ENCODE measurements at places on chromosomes 4 and X.
A peak's percentile ranks its signal among the peaks of the same experiment; 100 is the strongest.

- no peak for DNase-seq
Observed at GRCh38 chr4:89119836-89120235, 8.5 kb downstream of the TIGD2 start.

- peak; percentile 90 for DNase-seq
Observed at GRCh38 chrX:74382613-74383012, 38.7 kb upstream of the SLC16A2 start.

- DNase-seq: no peak
Observed at GRCh38 chr4:94390804-94391410, 48.3 kb upstream of the HPGDS start.

DNA sequence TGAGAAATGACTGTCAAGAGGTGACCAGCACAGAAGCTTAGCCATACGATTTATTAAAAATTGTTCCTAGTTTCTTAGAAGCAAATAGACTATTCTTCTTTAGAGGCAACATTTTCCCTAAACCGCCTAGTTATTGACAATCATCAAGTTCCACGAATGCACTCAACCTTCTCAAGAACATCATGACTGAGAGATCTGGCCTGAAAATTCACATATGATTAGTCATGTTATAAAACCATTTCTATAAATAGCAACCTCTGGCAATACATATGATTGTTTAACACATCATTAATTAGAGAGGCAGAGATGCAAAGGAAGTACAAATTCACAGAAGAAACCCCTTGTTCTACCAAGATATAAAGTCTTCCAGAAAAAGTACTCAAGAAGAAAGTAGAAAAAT is 6.7 kb downstream of the NUP62CL start:
- DNase-seq: no peak

GRCh38 chrX:47228550-47229270 is 4.1 kb upstream of the USP11 start:
- no peak for DNase-seq

DNA sequence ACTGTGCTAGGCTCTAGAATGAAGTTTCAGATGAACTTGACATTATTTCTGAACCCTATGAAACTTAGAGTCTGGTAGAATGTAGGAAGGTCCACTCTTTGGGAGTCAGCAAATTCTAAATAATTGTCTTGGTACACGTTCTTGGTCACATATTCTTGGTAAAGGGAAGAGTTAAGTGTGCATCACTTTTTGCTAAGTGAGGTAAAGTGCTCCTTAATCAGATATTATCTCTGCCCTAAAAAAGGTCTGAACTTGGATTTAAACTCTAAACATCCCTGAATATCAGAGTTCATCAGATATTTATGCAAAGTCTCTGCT is 7.2 kb downstream of the OCIAD2 start:
- no peak for DNase-seq

GRCh38 chrX:42616981-42617380 is 161.0 kb downstream of the PPP1R2C start:
- DNase-seq: no peak

- no peak for DNase-seq
Observed at GRCh38 chr4:173543266-173543665, 13.2 kb upstream of the HAND2 start.

GRCh38 chr4:40379248-40379647 is 44.1 kb downstream of the CHRNA9 start:
- DNase-seq: peak; percentile 53

GRCh38 chrX:149456476-149457245 is 48.4 kb downstream of the IDS start:
- DNase-seq: no peak

DNA sequence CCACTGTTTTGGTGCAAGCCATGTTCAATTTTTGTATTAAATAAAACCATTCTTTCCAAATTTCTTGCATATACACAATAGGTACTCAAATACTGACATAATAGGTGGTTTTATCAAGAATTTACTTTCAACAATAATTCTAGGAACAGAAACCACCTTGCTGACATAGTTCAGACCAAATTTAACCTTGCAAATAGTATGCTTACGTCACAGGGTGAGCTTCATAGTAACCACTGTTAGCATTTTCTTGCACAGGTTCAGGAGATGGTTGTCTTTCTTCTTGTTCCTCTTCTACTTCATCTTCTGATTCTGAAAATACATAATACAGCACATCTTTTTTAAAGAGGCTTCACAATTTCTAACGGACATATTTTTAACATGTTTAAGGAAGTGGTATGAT is 17.6 kb downstream of the G3BP2 start:
- DNase-seq: no peak

- no peak for DNase-seq
Observed at GRCh38 chr4:110510955-110511544, 35.1 kb downstream of the ENPEP start.

DNA sequence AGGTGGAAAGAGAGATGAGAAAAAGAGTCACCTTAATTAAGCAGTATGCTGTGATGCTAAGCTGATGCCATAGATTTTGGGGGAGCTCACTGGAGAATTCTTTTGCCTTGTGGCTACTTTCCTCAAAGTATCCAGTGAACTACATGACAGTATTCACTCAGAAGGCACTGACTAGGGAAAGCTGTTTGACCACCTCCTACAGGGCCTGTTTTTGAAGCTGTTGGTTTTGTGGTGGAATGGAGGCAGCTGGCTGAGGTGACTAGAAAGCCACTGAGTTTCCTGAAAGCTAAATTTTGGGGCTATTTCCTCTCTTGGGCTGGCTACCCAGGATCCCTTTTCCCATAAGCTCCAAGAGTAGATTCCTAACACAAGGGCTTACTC is 124.8 kb upstream of the EOLA2 start:
- no peak for DNase-seq

DNA sequence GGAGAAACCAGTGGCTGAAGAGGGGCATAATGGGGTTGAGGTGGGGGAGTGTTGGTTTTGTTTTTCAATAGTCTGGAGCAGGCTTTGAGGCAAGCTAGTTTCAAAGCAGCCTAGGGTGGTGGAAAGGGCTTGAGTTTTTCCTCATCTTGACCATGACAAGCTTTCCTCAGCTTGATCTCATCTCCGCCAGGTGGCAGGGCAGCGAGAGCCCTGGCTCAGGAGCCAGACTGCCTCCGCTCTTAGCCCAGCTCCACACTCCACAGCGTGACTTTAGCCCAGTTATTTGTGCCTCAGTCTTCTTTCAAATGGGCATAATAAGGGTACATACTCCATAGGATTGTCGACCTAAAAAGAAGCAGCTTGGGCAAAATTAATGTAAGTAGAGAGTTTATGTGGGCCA is 29.9 kb upstream of the SOWAHD start:
- peak; percentile 68 for DNase-seq

DNA sequence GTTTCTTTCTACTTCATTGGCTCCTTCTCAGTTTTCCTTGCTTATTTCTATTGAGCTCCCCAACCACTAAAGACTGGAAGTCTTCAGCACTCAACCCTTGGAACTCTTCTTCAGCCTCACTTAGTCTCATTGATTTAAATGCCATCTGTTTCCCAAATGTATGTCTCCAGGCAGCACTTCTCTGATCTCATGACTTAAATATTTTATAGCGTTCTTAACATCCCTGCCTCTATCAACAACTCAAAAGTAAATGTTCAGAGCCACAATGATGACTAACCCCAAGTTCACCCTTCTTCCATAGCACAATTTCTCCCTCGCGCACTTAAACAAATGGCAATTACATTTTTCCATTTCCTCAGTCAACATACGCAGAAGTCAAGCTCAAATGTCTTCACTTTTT is 1393.3 kb downstream of the ARAP2 start:
- no peak for DNase-seq

DNA sequence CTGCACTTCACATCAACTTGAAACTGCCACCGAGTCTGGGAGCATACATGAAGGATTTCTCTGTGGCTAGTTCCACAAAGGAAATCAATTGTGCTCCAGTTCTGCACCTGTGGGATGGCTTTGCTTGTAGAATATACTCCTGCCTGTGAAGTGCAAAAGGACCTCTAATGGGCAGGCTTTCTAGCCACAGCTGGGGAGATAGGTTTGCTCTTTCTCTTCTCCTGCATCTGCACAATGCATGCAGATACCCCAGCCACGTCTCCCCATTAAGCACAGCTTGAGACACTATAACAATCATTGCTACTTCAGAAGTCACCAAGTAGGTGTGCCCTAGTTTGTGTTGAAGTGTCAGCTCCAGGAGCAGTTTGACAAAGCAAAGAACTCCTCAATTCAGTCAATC is 364.6 kb downstream of the ZIC3 start:
- no peak for DNase-seq

DNA sequence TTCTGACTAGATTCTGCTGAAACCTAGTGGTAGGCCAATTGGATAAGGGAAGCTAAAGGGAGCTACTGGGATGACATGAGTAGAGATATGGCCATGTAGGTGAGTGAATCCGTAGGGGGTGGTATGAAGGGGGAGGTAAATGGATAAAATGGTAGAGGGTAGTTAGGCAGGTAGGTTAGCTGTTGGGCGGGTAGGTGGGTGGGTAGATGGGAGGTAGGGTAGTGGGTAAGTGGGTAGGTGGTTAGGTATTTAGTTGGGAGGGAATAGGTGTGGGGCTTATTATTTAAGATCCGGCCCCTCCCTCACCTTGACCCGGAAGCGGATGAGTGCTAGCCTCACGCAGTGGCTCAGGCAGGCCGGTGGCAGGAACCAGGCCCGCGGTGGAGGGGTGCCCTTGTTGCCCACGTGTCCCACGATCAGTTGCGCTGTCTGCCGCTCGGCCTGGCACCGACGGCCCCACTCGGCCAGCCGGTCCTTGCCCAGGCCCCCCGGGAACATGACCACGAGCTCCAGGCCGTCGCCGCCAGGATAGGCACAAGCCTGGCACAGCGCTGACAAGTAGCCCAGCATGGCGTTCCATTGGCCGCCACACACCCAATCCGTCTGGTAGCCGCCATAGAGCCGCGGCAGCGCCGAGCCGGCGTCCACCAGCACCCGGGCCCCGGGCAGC is 725 bp downstream of the FAM120C start:
- DNase-seq: peak; percentile 70

- DNase-seq: no peak
Observed at GRCh38 chrX:48540028-48540375, 488 bp downstream of the TBC1D25 start.

- no peak for DNase-seq
Observed at GRCh38 chrX:137569470-137569891, 3.6 kb downstream of the ZIC3 start.

DNA sequence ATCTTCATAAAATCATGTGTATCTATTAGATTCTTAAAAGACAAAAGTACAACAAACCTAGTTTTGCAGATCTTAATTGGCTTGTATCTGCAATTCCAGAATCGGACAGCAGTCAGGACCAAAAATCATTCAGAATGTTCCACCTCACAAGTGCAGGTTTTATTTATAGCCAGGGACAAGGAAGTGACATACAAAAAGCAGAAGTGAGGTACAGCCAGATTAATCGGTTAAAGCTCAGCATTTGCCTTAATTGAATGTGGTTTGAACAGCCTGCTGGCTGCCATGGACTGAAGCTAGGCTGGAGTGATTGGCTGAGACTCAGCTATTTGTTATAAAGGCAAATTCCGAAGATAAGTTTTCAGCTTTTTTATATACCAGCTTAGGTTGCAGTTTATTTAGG is 932.6 kb downstream of the C4orf33 start:
- DNase-seq: peak; percentile 57

GRCh38 chr4:186424745-186425144 is 130.6 kb downstream of the MTNR1A start:
- no peak for DNase-seq

- DNase-seq: no peak
Observed at GRCh38 chr4:76023389-76023788, at the start of gene CXCL10. Gene CXCL10, minus strand, starts transcription at chr4:76023497. Its CDS starts 66 bp downstream, at chr4:76023431.

GRCh38 chrX:40996886-40997530 is 88.2 kb upstream of the USP9X start:
- peak; percentile 62 for DNase-seq

GRCh38 chr4:20698382-20698781 is 1.9 kb upstream of the PACRGL start:
- no peak for DNase-seq

DNA sequence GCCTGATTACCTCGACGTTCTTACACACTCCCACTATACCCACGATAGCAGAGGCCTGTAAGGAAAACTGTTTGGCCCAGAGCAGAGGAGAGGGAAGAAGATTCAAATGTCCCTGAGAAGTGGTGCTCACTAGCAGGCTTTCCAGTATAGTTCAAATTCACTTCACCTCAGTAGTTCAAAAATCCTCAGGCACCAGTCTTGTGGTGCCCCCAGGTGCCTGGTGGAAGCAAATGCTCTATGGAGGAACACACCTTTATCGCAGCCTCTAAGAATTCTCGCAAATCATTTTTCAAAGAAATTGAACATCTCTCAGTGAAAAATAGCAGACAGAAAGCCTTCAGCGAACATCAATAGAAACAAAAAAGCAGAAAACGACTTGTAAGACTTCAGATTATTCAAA is 12.2 kb upstream of the MTMR1 start:
- peak; percentile 65 for DNase-seq

- no peak for DNase-seq
Observed at GRCh38 chr4:26192899-26193869, 127.6 kb upstream of the RBPJ start.

DNA sequence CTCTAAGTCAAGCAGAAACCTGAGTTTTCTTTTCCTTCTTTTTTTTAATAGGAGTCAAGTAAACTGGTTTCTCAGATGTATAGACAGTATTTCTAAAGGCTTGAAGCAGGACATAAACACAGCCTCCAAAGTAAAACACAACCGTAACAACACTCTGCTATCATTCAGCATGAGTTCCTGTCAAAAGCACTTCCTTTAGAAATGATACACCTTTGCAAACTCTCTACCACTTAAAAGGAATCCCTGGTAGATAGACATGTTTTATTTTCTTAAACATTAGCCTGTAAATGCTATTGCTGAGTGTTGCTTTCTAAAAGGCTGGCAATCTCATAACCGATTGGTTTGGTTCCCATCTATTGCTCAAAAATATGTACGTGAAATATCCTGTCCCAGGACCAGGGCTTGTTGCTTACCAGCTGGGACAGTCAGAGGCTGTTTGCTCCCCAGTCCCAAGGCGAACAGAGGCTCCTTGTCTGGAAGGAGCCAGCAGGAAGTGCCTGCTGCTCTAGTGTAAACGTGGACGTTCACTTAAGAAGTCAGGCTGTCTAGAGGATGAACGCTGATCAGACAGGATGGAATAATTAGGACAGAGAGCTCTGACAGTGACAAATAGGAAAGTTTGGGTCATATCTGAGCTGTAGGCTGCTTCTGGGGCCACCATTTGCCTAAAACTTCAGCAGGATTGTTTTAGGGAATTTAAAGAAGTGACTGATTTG is 173.9 kb upstream of the KLF3 start:
- peak; percentile 46 for DNase-seq

DNA sequence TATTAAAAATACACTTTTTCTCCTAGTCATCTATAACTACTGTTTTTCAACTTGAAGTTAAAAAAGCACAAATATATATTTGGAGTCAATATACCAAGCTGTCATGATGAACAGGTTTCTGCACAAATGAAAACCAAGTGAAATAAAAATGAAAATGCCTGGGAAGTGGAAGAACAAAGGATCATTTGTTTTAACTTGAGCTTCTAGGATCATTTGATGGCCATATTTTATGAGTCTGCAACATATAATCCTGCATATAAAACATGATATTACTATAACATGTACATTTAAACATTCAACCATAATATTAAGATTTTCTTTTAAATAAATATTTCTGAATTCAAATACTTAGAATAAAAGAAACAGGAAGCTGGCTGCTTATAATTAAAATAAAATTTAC is 8.5 kb upstream of the ARHGEF38 start:
- DNase-seq: no peak

- no peak for DNase-seq
Observed at GRCh38 chr4:29711226-29711625, 1008.9 kb upstream of the PCDH7 start.
